Right renal cortex interstitium (tissue), 3 donors: ENCODE measurements at places on chromosomes 5 and 9. TPM values are rescaled to one million over a fixed set of nuclear protein-coding genes. Genes with fewer than 3 reads are reported as not detected.

SARDH gene
- polyA plus RNA-seq: 9.3 TPM

PLAC8L1 gene
- polyA plus RNA-seq: 0.68 TPM

GRCh38 chr5:56286015-56286884 lies 53.1 kb upstream of the ANKRD55 start:
- no peak for DNase-seq

CCNJL gene
- polyA plus RNA-seq: 7.0 TPM

DNA sequence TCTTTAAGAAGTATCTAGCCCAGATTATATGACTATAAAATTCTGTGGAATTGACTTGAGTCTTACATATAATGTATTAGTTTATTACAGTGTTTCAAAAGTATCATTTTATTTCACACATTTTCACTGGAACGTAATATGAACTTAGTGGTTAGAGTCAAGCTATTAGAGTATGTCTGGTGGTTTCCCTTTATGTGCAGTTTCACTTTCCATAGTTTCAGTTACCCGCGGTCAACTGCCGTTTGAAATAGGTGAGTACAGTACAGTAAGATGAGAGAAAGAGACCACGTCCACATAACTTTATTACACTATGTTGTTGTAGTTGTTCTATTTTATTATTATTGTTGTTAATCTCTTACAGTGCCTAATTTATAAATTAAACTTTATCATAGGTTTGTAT lies 50.5 kb downstream of the COMMD10 start:
- DNase-seq: no peak

PCDHGA8 gene
- 0.30 TPM for polyA plus RNA-seq

- DNase-seq: no peak
These were observed 47.0 kb upstream of the EXOC3 start for GRCh38 chr5:395921-396530.

DNA sequence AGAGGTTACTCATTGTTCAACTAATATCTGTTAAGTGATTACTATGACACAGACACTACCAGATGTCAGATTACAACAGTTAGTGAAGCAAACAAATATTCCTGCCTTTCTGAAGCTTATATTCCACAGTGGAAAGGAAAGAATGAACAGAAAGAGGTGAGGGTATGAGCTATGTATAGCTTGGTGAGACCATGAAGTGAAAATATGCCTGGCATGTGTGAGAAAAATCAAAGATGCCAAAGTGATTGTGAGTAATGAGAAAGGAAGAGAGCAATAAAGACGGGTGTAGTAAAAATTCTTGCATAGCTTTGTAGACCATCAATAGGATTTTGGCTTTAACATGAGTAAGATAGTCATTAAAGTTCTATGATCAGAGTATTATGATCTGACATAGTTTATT lies 734.5 kb upstream of the NUDT12 start:
- DNase-seq: no peak

DNA sequence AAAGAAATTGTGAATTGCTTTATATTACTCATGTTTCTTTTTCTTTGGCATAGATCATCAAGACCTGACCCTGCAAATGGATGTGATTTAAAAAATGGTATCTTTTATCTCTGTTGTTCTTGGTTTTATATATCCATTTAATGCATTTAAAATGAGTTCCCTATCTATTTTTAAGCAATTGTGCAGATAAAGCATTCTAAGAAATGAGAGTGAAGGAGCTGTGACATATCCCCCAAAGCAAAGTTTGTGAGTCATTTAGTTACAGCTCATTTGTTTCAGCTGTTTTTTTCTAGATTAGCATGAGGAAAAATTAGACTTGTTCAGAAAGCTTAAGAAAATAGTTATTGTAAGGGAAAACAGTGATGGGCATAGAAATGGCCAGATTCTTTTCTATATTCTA lies 7.6 kb upstream of the ELOVL7 start:
- no peak for DNase-seq

DNA sequence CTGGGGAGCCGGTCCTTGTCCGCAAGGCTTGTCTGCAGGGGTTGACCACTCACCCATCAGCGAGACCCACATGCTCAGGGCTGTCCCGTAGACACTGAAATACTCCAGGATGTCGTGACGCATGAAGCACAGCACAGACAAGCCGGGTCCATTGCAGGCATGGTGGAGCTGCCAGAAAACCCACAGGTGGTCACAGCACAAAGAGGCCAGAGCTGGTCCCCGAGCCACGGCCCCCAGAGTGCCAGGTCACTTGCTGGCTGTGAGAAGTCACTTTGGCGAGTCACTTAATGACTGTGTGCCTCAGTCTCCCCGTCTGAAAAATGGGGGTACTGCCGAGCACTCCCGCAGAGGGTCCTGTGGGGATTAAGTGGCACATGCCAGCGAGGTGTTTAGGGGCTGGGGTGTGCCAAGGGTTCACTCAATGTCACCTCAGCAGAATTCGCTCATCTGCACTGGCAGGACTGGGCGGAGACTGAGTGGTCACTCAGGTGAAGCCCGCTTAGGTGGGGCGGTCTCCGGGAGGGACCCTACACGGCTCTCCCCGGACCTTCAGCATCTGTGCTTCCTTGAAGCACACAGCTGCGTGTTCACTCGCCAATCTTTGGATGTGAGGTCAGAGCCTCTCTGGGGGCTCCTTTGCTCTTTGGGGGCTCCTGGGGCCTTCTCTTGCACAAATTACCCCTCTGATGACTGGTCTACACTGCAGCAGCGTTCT lies 4.5 kb downstream of the MYMK start:
- DNase-seq: no peak

ISL1 gene
- not detected for polyA plus RNA-seq

CARTPT gene
- polyA plus RNA-seq: not detected

DNA sequence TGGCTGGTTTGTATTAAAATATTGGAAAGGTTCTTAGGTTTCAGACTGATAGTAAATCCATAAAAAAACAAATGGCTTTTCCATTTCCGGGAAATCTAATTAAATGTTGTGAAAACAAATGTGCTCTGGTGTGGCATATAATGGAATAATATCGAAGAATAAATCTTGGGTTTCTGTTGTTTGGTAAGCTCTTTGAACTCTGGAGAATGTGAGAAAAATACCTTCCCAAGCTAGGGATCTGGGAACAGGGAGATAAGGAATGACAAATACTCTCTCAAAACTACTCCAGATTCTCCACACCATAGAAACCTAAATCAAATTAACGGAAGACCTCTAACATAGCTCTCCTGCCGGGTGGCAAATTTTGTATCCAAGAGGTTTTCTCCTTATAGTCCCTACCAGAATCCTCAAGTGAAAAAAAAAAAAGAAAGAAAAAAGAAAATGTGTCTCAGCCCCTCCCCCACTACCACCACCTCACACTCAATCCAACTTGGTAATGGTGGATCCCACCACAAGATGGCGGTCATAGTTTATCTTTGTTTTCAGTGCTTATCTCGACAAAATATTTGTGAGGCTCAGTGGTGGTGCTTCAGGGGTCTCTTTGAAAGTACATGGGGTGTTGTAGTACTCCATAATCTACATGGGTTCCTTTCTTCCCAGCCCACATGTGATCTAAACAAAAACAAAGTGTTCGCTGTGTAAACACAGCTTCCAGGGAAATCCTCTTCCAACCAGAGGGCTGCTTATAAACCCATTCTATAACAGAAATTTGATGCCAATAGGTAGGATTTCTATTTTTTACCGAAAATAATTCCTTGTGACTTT lies 54.5 kb upstream of the FST start:
- no peak for DNase-seq

TMEM171 gene
- 4.7 TPM for polyA plus RNA-seq

DNA sequence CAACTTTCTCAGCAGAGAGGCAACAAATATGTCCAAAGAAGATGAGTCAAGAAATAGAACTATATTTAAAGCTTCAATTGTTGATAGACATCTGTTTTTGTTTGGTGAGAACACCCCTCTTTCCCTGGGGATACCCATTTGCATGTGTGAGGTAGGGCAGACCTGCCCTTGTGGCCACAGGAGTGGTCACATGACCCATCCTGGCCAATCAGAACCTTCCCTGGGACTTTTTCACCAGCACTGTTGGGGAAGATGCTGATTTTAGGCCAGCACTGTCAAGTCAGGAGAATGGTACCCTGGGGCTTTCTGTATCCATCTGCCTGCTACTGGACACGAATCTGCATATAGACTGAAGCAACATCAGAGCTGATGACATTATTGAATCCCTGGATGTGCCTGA lies 211.2 kb downstream of the CDK5RAP2 start:
- no peak for DNase-seq

DNA sequence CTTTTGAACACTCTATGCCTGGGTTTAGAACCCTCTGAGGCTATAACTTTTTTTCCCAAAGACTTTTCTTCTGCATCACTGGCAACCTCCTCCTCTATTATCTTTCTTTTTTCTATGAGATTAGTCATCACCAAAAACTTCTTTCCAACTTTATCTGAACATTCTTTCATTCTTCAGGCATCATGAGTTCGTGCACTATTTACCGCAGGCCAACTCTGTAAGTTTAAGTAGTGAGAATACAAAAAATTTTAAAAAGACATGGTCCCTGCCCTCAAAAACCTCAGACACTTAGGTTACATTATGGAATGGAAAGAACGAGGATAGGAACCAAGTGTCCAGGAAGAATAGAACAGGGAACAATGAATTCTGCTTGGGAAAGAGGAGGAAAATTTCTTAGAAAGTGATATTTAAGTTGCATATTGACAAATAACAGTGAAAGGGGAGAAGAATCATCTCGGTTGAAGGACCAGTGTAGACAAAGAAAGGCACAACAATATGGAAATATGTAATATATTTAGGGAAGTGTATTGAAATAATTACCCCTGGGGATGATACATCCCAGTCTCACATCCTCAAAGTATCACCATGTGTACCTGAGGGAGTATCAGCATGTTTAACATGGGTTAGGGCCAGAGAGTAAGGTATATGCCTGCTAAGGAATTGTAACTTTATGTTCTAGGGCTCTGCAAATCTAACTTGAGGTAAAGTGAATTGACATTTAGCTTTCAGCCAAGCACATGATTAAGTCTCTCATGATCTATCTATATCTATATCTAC lies 196.5 kb upstream of the NREP start:
- no peak for DNase-seq
